ENCODE measurements at places on chromosomes 13 and 19.
A peak's percentile ranks its signal among the peaks of the same experiment; 100 is the strongest.

- no peak for DNase-seq
Measured at GRCh38 chr13:79860791-79861190, 379.8 kb downstream of the NDFIP2 start.

DNA sequence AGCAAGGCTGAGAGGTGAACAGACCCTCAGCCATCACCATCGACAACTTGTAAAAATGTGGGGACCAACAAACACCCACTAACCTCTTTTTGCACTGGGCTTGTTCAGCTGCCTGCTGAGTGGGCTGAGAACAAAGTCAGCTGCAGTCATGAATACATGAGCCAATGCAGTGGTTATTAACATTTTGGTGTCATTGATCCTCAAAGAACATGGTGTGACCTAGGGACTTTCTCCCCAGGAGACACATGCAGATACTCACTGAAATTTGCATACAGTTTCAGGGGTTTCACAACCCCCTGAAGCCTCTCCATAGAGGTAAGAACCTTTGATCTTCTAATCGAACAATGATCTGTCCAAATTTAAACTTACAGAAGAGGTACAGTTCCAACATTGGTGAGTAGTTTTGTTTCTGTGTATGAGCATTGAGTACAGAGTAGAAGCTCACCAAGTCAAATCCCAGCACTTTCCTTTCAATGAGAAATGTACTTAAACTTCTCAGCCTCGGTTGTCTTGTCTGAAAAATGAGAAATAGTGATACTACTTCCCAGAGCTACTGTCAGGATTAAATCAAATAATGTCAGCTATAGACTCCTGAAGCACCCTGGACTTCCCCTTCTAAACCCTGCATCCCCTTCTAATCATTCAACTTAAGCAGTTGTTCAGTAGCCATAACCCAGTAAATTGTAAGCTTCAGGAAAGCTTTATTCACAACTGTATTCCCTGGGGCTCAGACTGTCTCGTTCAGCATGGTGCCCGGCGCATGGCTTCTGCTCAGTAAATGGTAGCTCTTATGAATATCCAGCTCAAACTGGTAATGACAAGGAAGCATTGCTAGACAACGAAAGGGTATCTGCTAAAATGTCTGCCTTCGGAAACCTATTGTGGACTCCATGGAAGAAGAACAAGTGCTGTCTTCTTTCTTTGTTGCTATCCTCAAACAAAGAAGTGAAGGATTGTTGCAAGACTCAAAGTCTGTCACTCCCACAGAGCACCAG, 148.7 kb downstream of the FOXO1 start:
- DNase-seq: no peak

- no peak for DNase-seq
Measured at GRCh38 chr19:40801426-40802299, 2.7 kb downstream of the EGLN2 start.

- DNase-seq: no peak
Measured at GRCh38 chr13:29507356-29507755, 88.1 kb downstream of the SLC7A1 start.

- DNase-seq: no peak
Measured at GRCh38 chr19:16601378-16602052, 26.5 kb downstream of the MED26 start.

DNA sequence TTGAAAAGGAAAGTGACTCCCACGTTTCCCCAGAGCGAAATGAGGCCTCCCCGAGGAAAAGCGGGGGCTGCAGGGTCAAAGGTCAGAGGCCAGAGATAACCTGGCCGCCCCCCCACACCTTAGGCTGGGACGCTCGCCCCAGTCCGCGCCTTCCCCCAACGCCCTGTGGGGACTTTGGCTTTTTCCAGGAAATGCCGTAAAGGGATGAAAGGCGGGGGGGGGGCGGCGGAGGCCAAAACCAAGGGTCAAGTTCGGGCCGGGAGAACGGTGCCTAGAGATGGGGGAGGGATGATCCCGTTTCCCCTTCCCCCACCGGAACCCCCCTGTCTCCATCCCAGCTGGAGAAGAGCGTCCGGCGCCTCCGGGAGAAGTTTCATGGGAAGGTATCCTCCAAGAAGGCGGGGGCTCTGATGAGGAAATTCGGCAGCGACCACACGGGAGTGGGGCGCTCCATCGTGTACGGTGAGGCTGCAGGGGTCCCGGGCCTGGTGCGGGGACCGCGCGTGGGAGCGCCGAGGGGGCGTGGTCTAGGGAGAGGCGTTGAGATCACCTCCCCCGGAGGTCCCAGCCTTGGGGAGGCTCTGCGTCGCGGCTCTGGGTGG, 575 bp downstream of the SHFL start:
- DNase-seq: peak; percentile 37

DNA sequence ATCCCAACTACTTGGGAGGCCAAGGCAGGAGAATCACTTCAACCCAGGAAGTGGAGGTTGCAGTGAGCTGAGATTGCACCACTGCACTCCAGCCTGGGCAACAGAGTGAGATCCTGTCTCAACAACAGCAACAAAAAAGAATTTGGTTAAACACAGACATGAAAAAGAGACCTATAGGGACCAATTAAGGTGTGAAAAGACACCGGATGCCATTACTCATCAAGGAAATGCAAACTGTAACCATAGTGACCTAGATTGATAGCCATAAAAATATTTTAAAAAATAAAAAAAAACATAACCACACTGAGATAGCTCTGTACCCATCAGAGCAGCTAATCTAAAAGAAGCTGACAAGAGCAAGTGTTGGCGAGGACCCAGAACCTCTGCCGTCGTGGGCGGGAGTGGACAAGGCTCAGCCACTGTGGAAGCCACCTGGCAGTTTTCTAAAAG, 37.1 kb upstream of the ISYNA1 start:
- DNase-seq: no peak

DNA sequence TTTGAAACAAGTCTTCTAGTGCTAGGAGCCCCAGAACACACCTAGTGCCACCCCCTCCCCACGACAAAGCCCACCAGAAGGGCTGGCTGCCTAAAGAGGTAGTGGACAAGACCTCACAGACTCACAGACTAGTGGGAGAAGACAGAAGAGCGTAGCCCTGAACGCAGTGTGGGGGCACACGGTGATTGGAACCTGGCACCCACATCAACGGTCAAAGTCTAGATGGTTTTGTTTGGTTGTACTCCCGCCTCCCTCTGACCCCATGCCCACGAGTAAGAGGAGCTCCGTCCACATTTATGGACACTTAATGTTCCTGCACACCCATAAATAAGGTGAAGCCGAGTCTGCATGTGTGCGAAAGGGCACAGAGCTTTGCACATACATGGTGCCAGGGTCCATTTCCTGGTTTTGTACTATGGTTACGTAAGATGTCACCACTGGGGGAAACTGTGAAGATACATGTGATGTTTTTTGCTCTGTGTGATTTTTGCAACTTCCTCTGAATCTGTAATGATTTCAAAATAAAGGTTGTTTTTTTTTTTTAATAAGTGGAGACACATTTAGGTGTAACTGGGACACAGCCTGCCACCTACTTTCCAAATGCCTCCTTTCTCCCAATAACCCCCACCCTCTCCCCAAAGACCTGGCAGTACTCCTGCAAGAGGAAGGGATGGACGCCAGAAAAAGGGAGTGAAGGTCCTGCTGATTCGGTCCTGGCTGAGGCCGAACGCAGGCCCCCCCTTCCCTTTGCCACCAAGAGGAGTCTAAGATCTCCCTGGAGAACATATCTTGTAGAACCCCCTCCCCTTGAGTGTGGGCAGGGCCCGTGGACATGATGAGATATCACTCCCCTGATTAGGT, 72.8 kb downstream of the GNG7 start:
- no peak for DNase-seq

- DNase-seq: no peak
Measured at GRCh38 chr13:74062933-74063332, 71.3 kb downstream of the KLF12 start.
